CD4-positive, CD25-positive, alpha-beta regulatory T cell (primary cell): ENCODE measurements at places on chromosomes 7 and 10. TPM values are rescaled to one million over a fixed set of nuclear protein-coding genes. Genes with fewer than 3 reads are reported as not detected.
A peak's percentile ranks its signal among the peaks of the same experiment; 100 is the strongest.

PNLIPRP1 gene
- not detected for total RNA-seq

- DNase-seq: no peak
- H3K36me3 ChIP-seq: no peaks in the 10 kb centered on the region
- no peak overlapping the region for H3K27ac ChIP-seq
- H3K4me3 ChIP-seq: no peak overlapping the region
These were observed 86.5 kb upstream of the PFKP start for GRCh38 chr10:2980791-2981360.

GRCh38 chr7:26937939-26938623 lies 73.7 kb upstream of the SKAP2 start:
- no peaks in the 10 kb centered on the region for H3K36me3 ChIP-seq
- no peak for DNase-seq
- no peak overlapping the region for H3K27ac ChIP-seq
- no peaks in the 10 kb centered on the region for H3K4me1 ChIP-seq

DNA sequence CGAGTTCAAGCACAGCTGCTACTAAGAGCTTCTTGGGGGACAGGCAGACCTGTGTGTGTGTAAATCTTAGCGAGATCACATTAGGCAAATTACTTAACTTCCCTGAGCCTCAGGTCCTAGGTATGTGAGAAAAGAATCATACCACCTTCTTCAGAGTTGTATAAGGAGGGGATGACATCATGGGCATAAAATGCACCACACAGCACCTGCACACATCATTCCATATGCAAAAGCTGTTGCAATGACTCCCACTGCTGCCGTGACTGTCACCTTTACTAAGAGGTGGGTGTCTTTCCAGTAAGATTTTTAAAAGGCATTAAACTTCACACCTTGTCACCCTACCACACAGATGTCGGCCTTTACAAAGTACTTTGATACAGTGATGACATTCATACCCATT lies 146.0 kb downstream of the FANK1 start:
- no peaks in the 10 kb centered on the region for H3K36me3 ChIP-seq
- no peaks in the 10 kb centered on the region for H3K27me3 ChIP-seq
- peaks cover 29% of the 10 kb centered on the region for H3K4me1 ChIP-seq
- H3K4me3 ChIP-seq: peak overlapping the region; percentile 58

DNA sequence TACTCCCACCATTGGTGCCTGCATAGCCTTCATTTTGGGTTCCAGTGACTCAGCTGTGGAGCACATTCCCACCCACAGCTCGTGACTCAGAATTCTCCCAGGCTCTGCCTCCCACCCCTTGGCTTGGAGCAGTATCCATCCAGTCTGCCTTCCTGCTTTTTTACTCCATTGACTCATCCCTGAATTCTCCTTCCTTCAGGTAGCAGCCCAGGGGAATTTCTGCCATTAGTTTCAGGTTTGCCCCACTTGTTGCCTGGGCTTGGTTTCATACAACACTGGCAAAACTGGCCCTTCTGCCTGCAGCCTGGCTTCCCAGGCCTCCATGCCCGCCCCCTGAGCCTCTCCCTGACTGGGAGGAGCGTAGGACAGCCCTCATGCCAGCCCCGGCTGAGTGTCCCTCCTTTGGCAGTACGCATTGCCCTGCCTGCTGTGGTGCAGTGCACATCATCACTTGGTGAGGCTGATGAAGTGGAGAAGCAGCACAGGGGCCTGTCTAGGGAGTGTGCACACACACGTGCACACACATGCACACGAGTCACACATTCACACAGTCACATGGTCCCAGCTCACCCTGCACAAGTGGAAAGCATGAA lies 55.0 kb downstream of the SNX10 start:
- no peaks in the 10 kb centered on the region for H3K4me1 ChIP-seq
- no peak for DNase-seq
- H3K27me3 ChIP-seq: no peaks in the 10 kb centered on the region
- peaks cover 21% of the 10 kb centered on the region for H3K36me3 ChIP-seq
- no peak overlapping the region for H3K27ac ChIP-seq

TAS2R41 gene
- total RNA-seq: 0.59 TPM

- no peaks in the 10 kb centered on the region for H3K36me3 ChIP-seq
- H3K27ac ChIP-seq: no peak overlapping the region
- no peak overlapping the region for H3K4me3 ChIP-seq
- peaks cover 6% of the 10 kb centered on the region for H3K4me1 ChIP-seq
- no peaks in the 10 kb centered on the region for H3K27me3 ChIP-seq
- no peak for DNase-seq
These were observed 780 bp downstream of the CYP3A5 start for GRCh38 chr7:99679032-99679399.

GRCh38 chr10:119098576-119098975 lies 5.3 kb upstream of the DENND10 start:
- no peak overlapping the region for H3K27ac ChIP-seq
- no peak overlapping the region for H3K4me3 ChIP-seq
- no peak for DNase-seq
- no peaks in the 10 kb centered on the region for H3K27me3 ChIP-seq
- H3K4me1 ChIP-seq: peaks cover 21% of the 10 kb centered on the region
